ENCODE measurements at places on chromosomes 3 and 15. TPM values are rescaled to one million over a fixed set of nuclear protein-coding genes. Genes with fewer than 3 reads are reported as not detected.

VPS13C gene
- total RNA-seq = 78.4 TPM

EXD1 gene
- total RNA-seq = under 0.01 TPM

TEX9 gene
- total RNA-seq = 4.5 TPM

C3orf18 gene
- 9.7 TPM for total RNA-seq

LINGO1 gene
- not detected for total RNA-seq

SOX2 gene
- total RNA-seq = not detected

All from smooth muscle cell of the umbilical artery (primary cell).